ENCODE measurements at places on chromosomes 2 and 18.

DNA sequence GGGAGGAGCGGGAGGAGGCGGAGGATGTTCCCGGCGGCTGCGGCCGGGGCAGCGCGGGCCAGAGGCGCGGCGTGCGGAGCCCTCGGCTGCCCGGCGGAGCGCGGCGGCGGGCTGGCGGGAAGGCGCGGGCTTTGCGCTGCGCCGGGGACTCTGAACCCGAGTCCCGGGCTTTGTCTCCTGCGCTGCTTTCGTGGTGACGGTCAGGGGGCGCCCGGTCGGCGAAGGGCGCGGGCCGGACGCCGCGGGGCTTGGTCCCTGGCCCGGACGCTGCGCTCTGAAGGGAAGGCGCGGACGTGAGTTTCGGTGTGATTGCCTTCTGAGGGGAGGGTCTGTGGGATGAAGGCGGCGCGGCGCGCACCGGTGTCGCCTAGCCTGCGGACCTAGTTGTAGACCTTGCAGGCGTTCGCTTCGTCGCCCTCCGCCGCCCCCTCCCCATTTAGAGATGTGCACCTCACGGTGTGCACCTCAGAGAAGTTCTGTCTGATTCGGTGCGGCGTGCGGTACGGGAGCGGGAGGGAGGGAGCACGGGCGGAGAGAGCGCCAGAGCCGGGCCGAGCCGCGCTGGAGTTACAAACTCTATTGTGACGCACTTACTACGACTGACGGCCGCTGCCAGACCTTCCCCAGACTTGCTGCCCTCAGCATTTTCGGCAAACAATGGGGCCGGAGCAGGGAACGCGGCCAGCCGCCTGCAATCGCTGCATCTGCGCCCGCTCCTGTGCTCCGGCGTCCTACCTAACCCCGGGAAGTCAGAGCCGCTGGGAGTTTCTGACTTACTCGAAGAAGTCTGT lies 2.1 kb downstream of the BCL2L11 start:
- DNase-seq = peak; percentile 27

DNA sequence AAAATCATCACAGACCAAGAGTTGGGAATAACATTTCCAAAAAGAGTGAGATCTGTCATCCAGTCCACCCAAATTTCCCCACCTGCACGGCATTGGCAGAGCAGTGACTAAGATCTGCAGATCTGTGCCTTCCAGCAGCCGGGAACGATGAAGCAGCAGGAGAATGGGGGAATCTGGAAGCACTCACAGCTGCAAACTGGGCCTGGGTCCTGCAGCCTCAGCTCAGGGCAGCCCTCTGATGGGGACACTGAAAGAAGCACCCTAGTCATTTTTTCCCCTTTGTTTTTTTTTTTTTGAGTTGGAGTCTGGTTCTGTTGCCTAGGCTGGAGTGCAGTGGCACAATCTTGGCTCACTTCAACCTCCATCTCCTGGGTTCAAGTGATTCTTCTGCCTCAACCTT lies 4.4 kb upstream of the SAG start:
- DNase-seq = no peak

GRCh38 chr2:205193836-205194228 lies 488.5 kb upstream of the NRP2 start:
- DNase-seq = peak; percentile 0

DNA sequence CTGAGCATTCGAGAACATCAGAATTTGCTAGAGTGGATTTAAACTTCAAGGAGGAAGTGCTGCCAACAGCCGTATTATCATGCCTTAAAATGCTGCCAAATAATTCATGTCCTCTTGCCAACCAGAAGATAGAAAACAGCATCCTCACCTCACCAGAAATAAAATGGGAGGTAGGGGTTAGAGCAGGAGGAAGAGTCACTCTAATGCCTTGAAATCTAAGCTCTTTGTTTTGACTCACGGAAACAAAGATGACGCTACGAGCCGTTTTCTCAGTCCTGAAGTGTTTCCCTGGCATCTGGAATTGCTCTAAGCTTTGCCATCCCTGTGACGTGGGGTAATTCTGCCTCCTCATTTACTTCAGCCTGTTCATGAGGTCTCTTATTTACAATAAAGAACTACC lies 97.1 kb downstream of the PRPF40A start:
- DNase-seq = no peak

GRCh38 chr2:55229221-55229620 lies 2.9 kb downstream of the CLHC1 start:
- no peak for DNase-seq

DNA sequence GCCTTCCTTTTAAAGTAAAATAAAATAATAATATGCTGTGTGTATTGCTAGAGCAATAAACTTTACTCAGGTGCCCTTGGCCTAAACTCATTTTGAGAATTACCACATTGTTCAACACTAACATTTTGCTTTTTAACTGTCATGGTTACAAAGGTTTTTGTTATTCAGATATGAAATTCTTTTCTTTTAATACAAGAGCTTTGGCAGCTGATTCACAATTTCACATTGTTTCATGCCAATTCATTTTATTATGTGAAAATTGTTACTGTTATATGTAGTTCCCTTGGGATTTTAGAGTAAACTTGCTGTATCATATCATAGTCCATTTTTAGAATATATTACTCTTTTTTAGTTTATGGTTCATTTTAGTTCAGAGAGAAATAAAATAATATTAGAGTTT lies 65.8 kb upstream of the ZNF804A start:
- DNase-seq = no peak

- no peak for DNase-seq
Observed at GRCh38 chr18:30814446-30814845, 228.1 kb downstream of the DSC3 start.

DNA sequence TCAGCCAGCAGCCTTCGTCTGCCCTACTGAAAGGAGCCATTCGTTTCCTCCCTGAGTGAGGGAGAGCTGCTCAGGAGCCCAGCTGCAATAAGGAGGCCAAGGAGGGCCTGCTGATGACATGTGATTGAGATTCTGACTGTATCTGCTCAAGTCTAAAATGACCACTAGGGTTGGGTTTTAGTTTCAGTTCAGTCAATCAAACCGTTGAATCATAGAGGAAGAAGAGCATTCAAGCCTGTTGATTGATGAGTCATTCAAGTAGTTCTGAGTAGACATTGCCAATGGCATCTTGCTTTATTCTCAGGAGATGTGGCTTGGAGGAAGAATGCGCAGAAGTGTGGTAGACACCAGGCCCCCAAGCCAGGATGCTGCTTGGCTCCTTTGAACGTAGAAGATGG lies 19.9 kb upstream of the BCL2L11 start:
- DNase-seq = peak; percentile 14

- DNase-seq = peak; percentile 53
Observed at GRCh38 chr2:179218848-179219594, 45.6 kb downstream of the SESTD1 start.

GRCh38 chr18:78912844-78913243 lies 66.8 kb upstream of the SALL3 start:
- no peak for DNase-seq

GRCh38 chr2:164430166-164430783 lies 191.0 kb downstream of the GRB14 start:
- no peak for DNase-seq

DNA sequence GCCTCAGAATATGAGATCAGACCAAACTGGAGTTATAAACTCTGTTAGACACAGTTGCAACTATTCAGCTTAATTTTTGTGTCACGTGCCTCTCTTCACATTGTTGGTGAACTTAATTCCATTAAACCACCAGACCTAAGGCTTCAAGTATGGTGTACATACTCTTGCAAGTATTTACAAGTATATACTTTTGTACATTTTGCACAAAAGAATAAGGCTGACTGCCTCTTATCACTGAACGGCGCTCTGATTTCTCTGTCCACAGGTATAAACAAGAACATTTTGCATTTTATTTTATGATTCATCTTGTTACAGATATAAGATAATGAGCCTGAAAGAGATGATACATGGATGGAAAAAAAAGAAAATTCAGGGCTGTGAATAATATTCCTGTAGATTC lies 269.7 kb upstream of the ACVR2A start:
- DNase-seq = no peak

- no peak for DNase-seq
Observed at GRCh38 chr18:31373641-31374040, 2.9 kb upstream of the DSG4 start.

DNA sequence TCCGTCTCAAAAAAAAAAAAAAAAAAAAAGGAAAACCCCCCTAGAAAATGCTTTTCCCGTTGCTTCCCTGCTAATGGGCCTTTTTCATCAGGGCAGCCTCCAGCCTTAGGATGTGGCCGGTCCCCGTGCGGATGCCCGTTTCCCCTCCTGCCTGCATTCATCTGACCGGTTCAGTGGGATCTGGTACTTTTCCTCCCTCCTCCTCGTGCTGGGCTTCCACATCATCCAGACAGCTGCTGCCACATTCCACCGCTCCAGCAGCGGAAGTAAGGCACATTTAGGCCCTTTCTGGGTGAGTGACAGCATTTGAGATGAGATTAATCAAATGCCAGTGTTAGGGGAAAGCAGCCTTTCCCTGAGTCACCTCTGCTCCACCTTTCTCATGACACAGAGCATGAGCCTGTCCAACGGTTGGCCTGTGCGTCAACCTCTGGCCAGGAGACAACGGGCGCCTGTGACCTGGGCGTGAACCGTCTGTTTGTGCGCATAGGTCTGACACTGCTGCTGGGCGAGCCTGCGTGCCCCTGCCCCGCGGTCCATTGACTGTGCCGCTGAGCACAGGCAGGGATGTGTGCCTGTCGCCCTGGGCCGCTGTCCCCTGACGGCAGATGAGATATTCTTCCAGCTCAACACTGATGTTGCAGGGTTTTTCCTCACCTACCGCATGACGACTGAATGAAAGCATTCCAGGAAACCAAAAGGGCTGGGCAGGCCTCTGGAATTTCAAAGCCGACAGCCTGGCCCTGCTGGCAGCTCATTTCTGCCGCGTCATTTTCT lies 174.0 kb downstream of the TGIF1 start:
- DNase-seq = no peak

DNA sequence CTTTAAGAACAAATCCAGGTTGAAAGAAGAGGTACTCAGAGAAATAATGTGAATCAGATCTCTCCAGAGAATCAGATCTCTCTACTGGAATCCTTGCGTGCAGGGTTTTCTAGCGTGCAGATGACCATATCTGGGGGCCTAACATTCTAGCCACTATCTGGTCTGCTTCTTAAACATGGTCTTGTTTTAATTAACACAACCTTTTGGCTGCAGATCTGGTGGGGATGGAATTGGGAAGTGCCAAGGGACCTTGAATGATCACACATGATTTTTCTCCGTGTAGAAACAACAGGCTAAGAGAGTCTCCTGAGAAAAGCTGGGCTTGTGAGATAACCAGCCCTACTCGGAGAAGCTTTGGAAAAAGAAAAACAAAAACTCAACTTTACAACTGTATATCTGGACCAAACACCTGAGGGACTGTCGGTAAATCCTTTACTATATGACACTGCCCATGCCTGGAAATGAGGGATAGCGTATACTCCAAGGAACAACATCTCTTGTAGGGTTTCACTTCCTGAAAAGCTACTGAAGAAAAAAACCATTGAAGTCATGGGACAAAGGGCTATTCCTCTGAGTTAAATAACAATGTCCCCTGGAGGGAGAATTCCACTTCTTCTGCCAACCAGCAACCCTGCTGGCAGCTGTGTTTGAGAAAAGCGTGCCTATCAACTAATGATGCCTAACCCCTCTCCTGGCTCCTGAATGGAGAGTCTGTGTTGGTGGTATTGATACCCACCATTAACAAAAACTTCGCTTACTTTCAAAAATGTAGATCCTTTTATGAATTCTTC lies 171.0 kb upstream of the REV1 start:
- no peak for DNase-seq

DNA sequence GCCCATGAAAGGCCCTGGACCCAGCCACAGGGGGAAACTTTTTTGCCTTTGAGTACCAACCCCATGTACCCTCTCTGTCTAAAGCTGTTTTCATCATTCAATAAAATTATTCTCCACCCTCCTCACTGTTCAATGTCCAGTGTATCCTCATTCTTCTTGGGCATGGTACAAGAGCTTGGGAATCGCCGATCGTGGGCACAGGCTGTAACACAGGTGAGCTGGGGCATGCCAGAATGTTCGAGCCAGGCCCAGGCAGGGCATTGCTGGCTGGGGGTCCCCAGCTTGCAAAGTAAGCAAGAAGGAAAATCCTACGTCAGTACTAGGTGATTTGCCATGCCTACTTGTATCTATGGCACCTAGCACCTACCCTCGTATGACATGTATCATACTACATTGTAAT lies 162.1 kb upstream of the NOL4 start:
- no peak for DNase-seq

- peak; percentile 26 for DNase-seq
Observed at GRCh38 chr2:18378020-18378653, 182.3 kb downstream of the RDH14 start.

DNA sequence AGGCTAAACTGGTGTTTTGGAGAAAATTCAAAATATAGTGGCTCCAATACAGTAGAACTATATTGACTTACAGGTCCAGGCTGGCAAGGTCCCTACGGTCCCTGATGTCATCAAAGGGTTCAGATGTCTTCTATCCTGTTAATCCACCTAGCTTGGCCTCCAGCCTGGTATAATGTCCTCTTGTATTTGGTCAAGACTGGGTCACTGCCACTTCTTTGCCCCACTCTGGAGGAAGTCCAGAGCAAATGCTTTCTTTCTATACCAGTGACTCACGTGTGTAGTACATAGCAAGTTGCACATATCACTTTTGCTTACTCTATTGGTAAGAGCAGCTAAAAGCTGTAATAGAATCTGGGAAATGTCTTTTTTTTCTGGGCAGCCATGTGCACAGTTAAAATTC lies 80.8 kb downstream of the LCLAT1 start:
- no peak for DNase-seq

GRCh38 chr2:109162999-109163398 lies 34.0 kb downstream of the SH3RF3 start:
- DNase-seq = no peak

Data from CD4-positive, alpha-beta T cell treated with Interleukin-10 for 1 hour (primary cell).